A549 treated with RU486 at 1 μM for 4 hours (cell line): ENCODE measurements at places on chromosomes 7 and 10. TPM values are rescaled to one million over a fixed set of nuclear protein-coding genes. Genes with fewer than 3 reads are reported as not detected.

The CCAR1 gene
- 56.3 to 82.1 TPM (median 68.2 TPM) in 5 replicates for total RNA-seq

The NFE2L3 gene
- total RNA-seq = 7.9 to 12.2 TPM (median 10.1 TPM) in 5 replicates

The PPP1R17 gene
- not detected in 5 replicates for total RNA-seq

The CAMK2G gene
- total RNA-seq = 15.6 to 19.0 TPM (median 18.5 TPM) in 5 replicates

The GIMAP7 gene
- not detected in 5 replicates for total RNA-seq

The OPTN gene
- 52.7 to 66.7 TPM (median 59.7 TPM) in 5 replicates for total RNA-seq

The GPR15LG gene
- not detected in 5 replicates for total RNA-seq

The CYP2C18 gene
- total RNA-seq = 0.07 to 0.17 TPM (median 0.16 TPM) in 3 of 5 replicates, not detected in the others

The RBP3 gene
- total RNA-seq = not detected in 5 replicates

The EPHA1 gene
- not detected in 5 replicates for total RNA-seq

The TEX36 gene
- total RNA-seq = not detected in 5 replicates
